ENCODE measurements at places on chromosomes 12 and 14. TPM values are rescaled to one million over a fixed set of nuclear protein-coding genes. Genes with fewer than 3 reads are reported as not detected.

DNA sequence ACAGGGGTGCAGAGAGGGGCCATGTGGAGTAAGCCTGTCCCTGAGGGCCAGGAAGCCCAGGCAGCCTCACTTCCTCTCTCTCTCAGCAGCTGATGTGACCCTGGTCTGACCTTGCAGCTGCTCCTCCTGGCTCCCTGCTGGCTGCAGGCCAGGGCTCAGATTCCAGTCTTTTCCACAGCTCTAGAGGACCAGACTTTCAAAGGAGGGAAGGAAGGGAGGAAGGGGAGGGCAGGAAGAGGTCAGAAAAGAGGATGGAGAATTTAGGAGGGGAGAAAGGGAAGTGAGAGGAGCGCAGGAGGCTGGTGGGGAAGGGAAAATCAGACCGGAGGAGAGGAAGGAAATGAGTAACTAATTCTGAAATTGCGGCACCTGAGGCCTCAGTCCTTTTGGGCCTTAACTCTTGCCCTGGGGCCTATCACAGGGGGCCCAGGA lies 40.9 kb upstream of the VASH1 start:
- no peak overlapping the region for H3K4me3 ChIP-seq
- peaks cover 22% of the 10 kb centered on the region for H3K27me3 ChIP-seq
- H3K36me3 ChIP-seq: no peaks in the 10 kb centered on the region
- DNase-seq: no peak
- H3K27ac ChIP-seq: no peak overlapping the region
- H3K4me1 ChIP-seq: no peaks in the 10 kb centered on the region

DNA sequence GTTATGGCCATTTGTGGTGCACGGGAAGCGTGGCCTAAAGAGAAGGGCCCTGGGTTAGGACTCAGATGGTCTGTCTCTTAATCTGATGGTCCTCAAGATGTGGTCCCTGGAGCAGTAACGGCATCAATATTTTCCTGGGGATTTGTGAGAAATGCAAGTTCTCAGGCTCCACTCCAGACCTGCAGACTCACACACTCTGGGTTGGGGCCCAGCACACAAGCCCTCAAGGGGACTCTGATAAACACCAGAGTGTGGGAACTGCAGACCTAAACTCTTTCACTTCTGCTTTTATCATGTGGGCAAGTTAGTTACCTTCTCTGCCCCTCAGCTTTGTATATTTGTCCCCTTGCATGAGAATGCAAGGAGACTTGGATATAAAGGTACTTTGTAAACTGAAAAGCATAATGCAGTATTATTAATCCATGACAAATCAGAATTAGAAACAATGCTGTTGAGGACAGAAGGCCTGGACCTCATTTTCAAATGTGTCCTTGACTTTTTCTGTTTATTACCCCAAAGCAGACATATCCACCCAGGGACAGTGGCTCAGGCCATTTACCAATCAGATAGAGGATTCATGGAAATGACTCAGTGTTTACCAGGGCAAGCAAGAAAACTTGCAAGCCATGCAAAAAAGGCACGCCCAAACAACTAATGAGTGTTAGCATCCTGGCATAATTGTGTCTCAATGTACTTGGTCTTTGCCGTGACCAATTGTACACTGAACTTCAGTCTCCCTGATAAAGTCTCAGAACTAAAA lies 157.0 kb downstream of the ASCL1 start:
- no peak overlapping the region for H3K27ac ChIP-seq
- H3K36me3 ChIP-seq: no peaks in the 10 kb centered on the region
- no peak overlapping the region for H3K4me3 ChIP-seq
- no peaks in the 10 kb centered on the region for H3K4me1 ChIP-seq
- DNase-seq: no peak

BMAL2 gene
- 10.8 TPM for total RNA-seq

IL26 gene
- total RNA-seq: 0.21 TPM

PAPLN gene
- 0.36 TPM for total RNA-seq

Measured in activated naive CD8-positive, alpha-beta T cell treated with anti-CD3 and anti-CD28 coated beads for 36 hours (primary cell).